GM10248 (cell line): ENCODE measurements at places on chromosomes 4 and X.
A peak's percentile ranks its signal among the peaks of the same experiment; 100 is the strongest.

GRCh38 chrX:445727-446126 is 59.0 kb upstream of the PPP2R3B start:
- DNase-seq, result no peak

GRCh38 chr4:5757954-5758353 is 47.0 kb downstream of the EVC start:
- no peak for DNase-seq

- DNase-seq, result no peak
Observed at GRCh38 chr4:65617416-65617815, 52.9 kb downstream of the EPHA5 start.

- no peak for DNase-seq
Observed at GRCh38 chrX:29824176-29824906, 391.0 kb upstream of the MAGEB2 start.

GRCh38 chr4:187387739-187388138 is 607.8 kb upstream of the ZFP42 start:
- no peak for DNase-seq

GRCh38 chrX:47619486-47620302 is at the start of gene SYN1:
TSS of gene SYN1 (minus strand) at chrX:47619857. CDS start at chrX:47619728, 129 bp downstream.
- peak; percentile 90 for DNase-seq

- DNase-seq, result no peak
Observed at GRCh38 chrX:137062915-137063617, 29.3 kb upstream of the GPR101 start.
